Renal cortical epithelial cell (primary cell): ENCODE measurements at places on chromosomes 3 and 15.

- DNase-seq, result no peak
Measured at GRCh38 chr3:158642005-158642404, 2.3 kb upstream of the GFM1 start.

DNA sequence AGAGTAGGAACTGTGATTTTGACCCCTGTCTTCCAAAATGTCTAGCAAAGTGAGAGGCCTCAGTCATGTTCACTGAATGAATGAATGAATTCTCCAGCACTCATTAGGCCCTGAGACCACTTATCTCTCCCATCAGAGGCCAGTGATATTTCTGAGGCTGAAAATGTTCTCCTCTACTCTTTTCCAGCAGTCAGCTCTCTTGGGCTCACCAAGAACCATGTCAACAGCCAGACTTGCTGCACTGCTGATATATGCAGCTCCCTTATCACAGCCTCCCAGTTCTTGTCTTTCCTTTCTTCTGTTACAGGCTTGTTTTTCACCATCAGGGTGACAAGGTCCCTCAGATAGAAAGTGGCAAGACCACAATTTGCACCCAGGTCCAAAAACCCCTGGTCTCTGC lies 28.7 kb upstream of the MFSD1 start:
- no peak for DNase-seq

DNA sequence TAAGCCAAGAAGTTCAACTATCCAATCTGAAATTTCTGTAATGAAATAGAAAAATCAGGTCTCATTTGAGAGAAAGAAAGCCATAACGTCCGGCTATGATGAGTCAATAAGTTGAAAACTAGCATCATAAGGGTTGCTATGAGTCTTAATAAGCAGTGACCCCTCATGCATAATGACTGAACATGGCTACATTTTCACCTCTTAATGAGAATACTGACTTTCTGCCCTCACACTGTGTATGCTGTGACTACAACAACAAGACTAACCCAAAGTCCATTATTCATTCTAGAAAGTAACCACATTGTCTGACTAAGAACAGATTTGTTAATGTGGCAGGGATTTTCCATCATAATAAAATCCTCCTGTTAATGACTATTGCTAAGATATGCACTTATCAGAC lies 884.0 kb upstream of the CADM2 start:
- DNase-seq, result peak; percentile 1

- DNase-seq, result no peak
Measured at GRCh38 chr3:105222568-105223093, 144.1 kb upstream of the ALCAM start.

DNA sequence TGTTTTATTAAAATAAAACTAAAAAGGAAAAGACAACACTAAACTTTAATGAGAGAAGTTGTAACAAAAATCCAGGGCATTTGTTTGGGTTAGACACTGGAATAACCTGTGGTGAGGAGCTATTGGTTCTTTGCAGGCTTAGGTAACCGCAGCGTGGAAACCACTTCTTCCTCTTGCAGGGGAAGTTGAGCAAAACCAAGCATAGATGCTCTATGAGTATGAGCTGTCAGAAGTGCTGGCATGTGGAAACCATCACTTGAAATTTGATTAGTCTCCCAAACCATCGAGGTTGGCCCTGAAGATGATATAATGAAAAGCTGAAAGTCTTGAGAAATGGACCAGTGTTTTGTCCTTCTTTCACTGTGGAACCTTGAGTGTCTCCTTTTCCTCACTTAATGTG lies 127.1 kb upstream of the RBMS3 start:
- peak; percentile 24 for DNase-seq

- DNase-seq, result peak; percentile 100
Measured at GRCh38 chr3:156535162-156535627, 19.7 kb downstream of the SSR3 start.

- peak; percentile 24 for DNase-seq
Measured at GRCh38 chr15:33655488-33655887, 312.8 kb upstream of the CHRM5 start.

DNA sequence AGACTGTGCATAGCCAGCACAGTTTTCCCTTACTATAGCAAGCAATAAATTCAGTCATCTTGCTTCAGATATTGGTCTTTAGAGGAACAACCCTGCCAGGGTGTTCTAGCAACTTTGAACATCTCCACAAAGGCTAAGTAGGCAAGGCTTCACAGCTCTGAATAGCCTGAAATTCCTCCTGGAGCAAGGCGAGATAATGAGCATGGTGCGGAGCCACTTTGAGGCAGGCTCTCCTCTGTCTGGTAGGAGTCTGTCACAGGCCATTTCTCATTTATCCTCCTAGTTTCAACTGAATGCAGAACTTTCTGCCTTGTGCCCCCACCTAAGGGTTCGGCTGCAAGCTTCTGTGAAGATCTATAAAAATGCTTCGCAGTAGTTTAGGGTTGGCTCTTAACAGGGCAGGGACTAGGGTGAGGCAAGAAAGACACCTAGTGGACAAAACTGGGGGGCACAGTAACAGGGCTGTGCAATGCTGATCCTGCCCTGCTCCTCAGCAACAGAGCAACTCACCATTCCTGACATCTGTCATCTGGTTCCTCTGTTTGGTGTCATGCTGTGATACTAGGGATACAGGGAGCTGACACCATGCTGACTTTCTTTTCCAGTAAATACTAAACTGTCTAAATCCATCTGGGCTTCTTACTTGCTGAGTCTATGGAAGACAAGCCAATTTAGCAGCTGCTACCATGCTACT lies 16.6 kb upstream of the EHHADH start:
- DNase-seq, result peak; percentile 47

DNA sequence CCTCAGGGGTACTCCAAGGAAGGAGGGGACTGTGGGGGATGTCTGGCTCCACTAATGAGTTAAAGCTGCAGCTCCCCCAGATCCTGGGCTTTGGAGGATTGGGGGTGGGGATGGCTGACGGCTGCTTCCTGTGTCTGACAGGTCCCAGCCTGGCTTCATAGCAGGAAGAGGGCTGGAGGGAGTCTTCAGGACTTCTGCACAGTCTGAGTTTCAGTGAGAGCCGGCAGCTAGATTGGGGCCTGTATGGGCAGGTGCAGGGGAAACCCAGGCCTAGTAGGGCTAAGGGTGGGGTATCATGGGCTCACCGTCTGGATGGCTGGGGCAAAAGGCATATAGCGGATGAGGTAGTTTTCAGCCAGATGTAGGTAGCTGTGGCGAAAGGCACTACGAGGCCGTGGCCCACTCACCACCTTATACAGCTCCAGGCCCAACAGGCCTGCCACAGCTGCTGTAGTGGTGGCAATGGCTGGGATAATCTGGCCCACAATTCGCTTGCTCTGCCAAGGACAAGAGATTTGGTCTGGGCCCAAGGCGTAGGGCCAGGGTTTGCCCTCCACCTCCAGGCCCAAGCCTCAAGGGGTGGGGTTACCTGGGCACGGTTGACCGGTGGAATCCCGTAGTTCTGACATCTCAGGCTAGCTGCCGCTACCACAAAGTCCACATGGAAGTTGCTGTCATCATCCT lies 4.5 kb downstream of the INKA1 start:
- DNase-seq, result no peak

DNA sequence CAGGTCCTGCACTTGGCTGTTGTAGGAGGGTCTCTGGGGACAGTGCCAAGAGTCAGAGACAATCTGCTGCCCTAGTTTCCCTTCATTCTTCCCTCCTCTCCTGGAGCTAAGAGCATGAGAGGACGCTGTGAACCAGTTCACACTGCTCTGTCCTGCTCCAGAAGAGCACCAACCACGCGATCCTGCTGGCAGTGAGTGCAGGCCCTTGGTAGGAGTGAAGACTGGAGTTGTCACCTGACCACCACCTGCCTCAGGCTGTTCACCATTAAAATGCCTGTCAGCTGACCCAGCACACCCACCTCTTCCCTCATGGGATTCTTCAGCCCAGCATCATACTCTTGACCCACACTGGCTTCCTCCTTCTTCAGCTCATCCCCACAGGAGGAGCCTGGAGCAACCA lies 2.9 kb downstream of the TM6SF1 start:
- DNase-seq, result peak; percentile 13

GRCh38 chr3:145359040-145359439 lies 801.9 kb downstream of the PLOD2 start:
- DNase-seq, result no peak

DNA sequence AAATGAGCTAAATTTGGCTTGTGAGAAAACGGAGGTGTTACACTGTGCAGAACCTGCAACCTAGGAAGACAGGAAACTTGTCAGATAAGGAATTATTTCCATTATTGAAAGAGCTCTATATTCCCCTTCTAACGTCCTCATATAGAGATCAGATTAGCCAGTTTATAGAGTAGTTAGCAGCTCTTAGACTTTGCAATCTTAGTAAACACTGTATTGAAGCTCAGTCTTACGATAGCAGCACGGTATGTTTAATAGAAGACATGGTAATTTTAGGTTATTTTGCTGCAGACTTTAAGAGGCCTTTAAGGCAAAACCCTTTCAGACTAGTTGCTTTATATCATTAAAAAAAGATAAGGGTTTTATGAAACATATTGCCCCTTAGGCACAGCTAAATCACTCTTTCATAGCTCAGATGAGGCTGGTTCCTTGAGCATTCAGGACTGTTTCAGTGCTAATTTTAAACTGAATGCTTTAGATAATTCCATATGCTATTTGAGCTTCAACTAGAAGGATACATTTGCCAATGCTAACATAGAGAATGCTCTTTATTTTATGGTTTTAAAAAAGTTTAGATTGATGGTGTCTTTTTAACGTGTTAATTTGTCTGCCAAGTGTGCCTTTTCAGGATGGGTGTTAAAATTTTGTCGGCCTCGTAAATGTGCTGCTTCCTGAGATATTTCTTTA lies 234.3 kb downstream of the PYDC2 start:
- DNase-seq, result no peak

- DNase-seq, result peak; percentile 90
Measured at GRCh38 chr3:127779747-127780146, 42.6 kb downstream of the MGLL start.

DNA sequence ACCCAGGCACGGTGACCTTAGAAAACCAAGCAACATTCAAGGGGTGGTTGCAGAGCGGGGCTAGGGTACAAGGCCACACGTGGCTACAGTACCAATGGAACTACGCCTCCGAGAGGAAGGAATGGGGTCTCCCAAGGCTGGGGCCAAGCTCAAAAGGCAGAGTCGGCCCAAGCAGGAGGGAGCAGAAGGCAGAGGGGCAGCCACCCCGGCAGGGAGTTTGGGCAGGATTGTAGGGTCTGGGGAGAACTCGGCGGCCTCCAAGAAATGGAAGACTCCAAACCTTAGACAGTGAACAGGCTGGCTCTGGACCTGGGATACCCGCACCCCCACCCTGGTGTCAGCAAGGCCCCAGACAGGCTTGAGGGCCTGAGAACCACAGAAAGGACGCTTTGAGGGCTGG lies 28.7 kb downstream of the ATRIP start:
- DNase-seq, result no peak

- DNase-seq, result peak; percentile 28
Measured at GRCh38 chr3:59313365-59313764, 263.5 kb upstream of the CFAP20DC start.

DNA sequence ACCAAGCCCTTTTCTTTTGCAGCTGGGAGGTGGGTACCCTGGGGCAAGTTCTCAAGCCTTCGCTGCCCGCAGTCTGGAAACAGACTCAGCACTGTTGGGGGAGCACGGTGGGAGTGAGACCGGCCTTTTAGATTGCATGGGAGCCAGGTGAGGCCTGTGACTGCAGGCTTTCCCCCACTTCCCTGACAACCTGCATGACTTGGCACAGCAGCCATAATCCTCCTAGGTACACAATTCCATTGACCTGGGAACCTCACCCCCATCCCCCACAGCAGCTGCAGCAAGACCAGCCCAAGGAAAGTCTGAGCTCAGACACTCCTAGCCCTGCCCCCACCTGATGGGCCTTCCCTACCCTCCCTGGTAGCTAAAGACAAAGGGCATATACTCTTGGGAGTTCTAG lies 52.2 kb upstream of the CCDC80 start:
- no peak for DNase-seq

DNA sequence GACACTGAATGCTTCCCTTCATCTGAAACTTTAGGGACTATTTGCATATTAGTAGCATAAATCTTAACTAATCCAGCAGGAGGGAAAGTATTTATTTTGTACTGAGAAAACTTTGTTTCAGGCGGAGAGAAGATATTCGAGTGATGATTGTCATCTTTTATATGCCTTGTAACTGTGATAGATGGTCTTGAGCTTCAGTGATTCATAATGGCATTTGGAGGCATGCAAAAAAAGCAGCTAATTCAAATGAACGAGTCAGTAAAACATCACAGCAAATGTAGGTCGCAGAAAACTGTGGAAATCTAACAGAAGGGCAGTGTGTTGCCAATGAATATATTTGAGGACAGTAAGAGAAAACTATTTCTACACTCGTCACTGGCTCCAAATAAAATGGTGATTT lies 643.7 kb upstream of the NAALADL2 start:
- DNase-seq, result no peak

DNA sequence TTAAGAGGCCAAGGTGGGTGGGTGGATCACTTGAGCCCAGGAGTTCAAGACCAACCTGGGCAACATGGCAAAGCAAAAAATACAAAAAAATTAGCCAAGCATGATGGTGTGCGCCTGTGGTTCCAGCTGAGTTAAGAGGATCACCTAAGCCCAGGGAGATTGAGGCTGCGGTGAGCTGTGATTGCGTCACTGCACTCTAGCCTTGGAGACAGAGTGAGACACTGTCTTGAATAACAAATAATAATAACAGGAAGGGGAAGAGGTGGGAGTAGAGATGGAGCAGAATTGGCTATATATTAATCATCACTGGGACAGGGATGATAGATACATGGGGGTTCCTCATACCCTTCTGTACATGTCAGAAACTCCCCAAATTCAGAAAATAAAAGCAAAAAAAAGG lies 23.8 kb upstream of the NMB start:
- DNase-seq, result peak; percentile 91

- no peak for DNase-seq
Measured at GRCh38 chr15:64851503-64851840, 9.8 kb downstream of the PLEKHO2 start.

DNA sequence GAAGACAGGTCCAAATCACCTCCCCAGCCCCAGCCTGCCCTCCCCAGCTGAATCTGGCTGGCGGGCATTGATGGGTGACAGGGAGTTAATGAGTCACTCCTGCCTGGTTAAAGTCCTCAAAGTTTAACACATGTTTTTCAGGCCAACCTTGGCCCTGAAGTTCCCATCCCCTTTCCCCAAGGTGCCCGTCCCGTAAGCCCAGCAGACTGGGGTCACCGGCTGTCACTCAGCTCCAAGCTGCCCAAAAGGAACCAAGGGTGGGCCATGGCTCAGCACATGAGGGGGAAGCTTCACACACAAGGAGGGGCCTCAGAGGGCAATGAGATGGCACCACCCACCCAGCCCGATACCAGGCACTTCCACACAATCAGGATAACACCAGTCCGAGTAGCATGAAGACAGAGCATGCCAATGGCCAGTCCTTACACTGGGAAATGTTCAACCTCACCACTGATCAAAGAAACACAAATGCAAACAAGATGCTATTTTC lies 10.2 kb upstream of the KLF15 start:
- peak; percentile 79 for DNase-seq

- peak; percentile 40 for DNase-seq
Measured at GRCh38 chr3:67897351-67898336, 243.2 kb upstream of the SUCLG2 start.

- DNase-seq, result no peak
Measured at GRCh38 chr15:100131321-100132224, 210.2 kb downstream of the ADAMTS17 start.

GRCh38 chr3:126083138-126083445 lies 832 bp downstream of the SLC41A3 start:
- DNase-seq, result no peak

- DNase-seq, result no peak
Measured at GRCh38 chr15:92711457-92711831, 55.9 kb upstream of the FAM174B start.

GRCh38 chr3:62562017-62562416 lies 188.7 kb upstream of the FEZF2 start:
- DNase-seq, result peak; percentile 62
